Naive thymus-derived CD8-positive, alpha-beta T cell (primary cell): ENCODE measurements at places on chromosomes 1 and 21.

GRCh38 chr1:236394879-236395229 lies 768 bp downstream of the EDARADD start:
- no peak for DNase-seq

- DNase-seq, result no peak
These were observed 47.1 kb downstream of the EXTL2 start for GRCh38 chr1:100847361-100848082.

GRCh38 chr1:99707535-99708142 lies 58.8 kb downstream of the FRRS1 start:
- DNase-seq, result peak; percentile 15

GRCh38 chr1:214251354-214251753 lies 29.6 kb upstream of the SMYD2 start:
- DNase-seq, result no peak

GRCh38 chr1:211876851-211877590 lies 46.5 kb upstream of the LPGAT1 start:
- DNase-seq, result no peak

DNA sequence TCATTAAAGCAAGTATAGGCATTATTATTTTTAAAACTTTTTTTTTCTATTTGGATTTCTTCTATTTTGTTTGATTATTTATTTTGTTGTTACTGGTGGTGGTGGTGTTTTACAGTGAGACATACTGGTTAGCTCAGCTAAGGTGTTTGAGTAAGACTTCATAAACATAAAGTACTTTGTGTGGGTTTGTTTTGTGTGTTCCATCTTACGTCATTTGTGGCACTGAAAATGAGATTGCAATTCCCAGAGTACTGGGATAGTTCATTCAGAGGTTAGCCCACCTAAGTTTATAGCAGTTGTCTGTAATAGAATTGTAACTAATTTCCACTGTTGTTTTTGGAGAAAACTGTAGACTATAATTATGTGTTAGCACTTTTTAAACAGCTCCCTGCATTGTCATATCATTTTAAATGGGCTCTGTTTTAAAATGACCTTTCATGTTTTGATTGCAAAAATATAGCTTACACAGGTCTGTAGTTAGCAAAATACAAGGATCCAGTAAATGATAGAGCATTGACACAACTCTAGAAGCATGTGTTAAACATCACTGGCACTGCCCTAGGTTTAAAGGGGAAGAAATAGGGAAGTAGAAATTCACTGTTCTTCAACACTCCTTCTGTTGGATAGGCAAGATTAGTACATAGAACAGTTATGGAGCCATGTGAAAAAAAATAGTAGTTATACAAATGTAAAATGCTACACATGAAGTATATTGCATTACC lies 171.7 kb downstream of the NFIA start:
- DNase-seq, result no peak

GRCh38 chr1:973459-974292 lies 7.4 kb downstream of the PLEKHN1 start:
- no peak for DNase-seq
